ENCODE measurements at places on chromosomes 16 and 17.

DNA sequence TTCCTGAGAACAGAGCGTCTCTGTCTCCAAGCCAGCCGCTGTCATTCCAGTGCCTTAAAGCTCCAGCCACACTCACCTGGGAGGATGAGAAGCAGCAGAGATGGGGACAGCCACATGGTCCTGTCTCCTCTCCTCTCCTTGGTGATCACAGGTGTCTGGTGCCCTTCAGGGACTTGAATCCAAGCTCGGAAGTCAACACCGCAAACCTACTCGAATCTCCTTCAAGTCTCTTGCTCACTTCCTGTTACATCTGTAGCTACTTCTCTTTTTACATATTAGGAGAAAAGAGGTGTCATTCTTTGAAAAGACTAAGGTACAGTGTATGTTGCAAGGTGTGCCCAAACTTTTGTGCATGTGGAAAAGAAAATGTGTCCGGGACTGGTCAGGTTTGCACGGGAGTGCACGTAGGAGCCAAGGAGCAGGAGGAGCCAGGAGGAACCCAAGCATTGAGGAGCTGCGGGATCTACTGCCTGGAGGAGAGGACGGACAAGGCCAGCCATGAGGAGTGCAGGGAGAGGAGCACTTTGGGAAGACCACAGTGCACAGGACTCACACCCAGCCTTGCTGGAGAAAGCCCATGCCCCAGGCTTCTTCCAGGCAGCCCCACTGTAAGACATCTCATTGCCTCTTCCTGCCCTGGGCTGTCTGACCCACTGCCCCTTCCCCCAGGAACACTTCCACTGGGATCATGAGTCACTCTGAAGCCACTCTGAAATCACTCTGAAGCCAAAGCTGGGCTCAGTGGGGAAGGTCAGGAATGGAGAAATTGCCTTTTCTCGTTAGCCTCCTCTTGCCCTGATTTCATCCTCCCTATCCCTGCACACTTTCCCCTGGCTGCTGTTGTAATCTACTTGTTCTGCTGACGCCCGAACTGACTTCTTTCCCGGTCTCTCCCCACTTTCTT lies at the start of gene CD300LD:
Gene CD300LD, minus strand, starts transcription at position 197 of the 904 bp plus-strand sequence. Its CDS starts 81 bp downstream, at position 116.
- no peak for DNase-seq

GRCh38 chr16:53058441-53058840 lies 3.6 kb downstream of the CHD9 start:
- DNase-seq: no peak

GRCh38 chr16:400061-400591 lies 1.6 kb upstream of the DECR2 start:
- DNase-seq: no peak

DNA sequence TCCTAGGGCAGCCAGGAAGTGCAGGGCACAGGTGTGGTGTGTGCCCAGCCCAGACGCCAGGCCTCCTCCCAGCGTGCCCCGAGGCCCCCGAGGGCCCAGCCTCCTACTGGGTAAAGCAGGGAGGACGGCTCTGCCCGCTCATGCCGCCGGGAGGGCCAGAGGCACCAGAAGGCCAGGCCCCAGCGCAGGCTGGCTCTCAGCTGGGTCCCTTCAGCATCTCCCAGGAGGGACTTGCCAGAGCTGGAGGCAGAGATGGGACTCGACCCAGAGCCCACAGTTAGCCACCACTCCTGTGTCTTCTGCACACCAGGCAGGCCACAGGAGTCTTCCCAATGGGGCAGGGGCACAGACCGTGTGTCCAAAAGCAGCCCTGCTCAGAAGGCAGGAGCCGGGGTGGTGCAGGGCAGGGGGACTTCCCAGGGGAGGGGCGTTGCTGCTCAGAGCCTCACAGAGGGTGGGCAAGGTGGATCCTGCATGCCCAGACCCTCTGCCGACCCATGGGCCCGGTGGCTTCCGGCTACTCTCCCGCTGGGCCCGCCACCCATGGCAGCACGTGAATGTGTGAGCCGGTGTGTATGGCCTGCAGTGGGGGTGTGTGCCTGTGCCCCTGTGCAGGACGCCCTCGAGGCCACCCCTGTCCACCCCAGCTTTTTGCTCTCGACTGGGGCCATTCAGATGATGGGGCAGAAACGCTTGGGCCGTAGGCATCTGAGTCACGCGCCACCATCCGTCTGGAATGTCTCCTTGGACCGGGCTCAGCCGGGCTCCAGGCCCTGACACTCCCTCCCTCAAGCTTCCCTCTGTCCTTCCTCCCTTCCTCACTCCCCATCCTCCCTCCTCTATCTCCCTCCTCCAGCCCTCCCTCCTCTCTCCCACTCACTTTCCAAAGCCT lies 5.7 kb upstream of the ZNF469 start:
- DNase-seq: no peak

DNA sequence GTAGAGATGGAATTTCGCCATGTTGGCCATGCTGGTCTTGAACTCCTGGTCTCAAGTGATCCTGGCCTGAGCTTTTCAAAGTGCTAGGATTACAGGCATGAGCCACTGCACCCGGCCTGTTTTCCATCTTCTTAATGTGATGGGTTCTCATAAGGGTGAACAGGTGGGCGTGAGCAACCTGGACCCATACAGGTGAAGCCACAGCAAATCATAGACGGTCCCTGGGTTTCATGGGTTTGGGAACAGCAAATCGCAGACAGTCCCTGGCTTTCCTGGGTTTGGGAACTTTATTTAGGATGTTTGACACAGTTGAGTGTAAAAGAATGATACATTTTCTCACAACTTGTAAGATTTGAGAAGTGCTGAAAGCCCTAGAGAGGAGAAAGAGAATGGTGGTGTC lies 12.9 kb upstream of the MEIOB start:
- no peak for DNase-seq

GRCh38 chr16:53913920-53914319 lies 210.0 kb downstream of the FTO start:
- DNase-seq: no peak

DNA sequence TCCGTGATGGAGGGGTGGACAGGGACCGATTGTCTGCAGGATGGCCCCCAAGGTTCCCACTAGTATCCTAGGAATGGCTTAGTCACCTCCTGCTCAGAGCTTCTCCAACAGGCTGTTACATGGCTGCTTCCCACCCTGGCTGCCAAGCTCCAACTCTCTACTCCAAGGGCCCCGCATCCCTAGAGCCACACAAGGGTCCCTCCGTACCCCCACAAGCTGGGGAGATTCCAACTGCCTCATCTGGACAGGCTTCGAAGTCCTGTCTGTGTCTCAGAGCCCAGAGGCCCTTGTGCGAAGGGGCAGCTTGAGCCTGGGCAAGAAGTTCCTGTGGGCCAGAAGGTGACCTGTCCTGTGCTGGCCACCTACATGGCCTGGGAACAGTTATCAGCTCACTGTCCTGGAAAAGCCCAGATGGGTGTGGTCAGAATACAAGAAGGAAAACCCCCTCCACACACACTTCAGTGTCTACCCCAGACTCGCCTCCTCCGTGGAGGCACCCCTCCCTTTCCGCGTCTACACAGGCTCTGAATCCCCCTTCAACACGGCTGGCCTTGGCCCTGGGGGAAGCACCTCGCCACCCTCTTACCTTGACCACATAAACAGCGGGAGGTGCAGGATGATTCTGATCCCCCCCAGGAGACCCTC lies 586 bp downstream of the MEAK7 start:
- no peak for DNase-seq

GRCh38 chr17:17557796-17558195 lies 33.7 kb downstream of the PEMT start:
- no peak for DNase-seq

DNA sequence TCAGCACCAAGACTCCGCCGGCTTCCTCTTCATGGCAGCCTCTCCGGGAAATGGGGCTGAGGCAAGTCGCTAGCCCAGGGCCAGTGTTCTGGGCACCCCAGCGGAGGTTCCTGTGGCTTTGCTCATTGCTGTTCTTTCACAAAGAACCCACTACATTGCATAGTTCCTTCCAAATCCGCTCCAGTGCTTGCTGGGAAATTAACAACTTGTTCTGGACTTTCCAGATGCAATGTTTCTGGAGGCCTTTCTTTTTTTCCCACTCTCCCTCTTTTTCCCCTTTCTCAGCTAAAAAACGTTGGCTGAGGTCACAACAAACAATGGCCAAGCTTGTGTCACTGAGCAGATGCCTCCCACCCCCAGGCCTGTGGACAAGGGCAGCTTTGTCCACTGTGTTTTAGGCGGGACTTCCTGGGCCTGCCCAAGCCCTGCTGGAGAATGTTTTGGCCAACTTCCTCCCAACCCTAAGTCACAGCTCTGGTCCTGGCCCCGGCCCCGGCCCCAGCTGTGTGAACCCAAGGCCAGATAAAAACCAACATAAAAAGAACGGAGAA lies 131.5 kb upstream of the RCVRN start:
- no peak for DNase-seq

DNA sequence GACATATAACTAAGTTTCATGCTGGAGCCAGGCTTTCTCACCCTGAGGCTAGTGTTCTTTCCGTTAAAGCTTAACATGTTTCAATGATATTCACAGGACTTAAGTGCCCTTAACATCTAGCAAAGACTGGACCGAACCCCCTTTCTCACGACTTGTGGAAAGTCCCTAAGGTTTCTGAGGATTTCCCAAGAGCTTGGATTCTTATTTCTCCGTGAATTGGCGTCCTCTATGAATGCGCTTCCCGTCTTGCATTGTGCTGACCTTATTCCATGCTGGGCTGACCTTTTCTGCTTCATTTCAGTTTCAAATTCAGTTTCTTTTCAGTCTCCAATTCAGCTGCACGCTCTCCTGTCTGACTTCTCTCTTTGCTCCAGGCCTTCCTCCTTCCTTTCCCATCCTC lies 206.4 kb downstream of the HS3ST3A1 start:
- DNase-seq: no peak

DNA sequence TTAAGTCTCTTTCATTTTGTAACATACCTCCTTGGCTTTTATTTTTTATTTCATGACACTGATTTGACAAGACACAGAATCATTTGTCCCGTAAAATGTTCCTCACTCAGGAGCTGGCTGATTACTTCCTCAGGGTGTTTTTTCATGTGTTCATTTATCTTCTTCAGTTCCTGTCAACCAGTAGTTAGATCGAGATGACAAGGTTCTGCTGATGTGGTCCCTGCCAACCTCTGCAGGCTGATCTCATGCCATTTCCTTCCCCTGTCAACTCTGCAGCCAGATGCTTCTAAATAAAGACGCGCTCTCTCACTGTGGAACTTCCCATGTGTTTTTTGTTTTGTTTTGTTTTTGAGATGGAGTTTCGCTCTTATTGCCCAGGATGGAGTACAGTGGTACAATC lies 8.1 kb upstream of the CXCL16 start:
- DNase-seq: no peak

DNA sequence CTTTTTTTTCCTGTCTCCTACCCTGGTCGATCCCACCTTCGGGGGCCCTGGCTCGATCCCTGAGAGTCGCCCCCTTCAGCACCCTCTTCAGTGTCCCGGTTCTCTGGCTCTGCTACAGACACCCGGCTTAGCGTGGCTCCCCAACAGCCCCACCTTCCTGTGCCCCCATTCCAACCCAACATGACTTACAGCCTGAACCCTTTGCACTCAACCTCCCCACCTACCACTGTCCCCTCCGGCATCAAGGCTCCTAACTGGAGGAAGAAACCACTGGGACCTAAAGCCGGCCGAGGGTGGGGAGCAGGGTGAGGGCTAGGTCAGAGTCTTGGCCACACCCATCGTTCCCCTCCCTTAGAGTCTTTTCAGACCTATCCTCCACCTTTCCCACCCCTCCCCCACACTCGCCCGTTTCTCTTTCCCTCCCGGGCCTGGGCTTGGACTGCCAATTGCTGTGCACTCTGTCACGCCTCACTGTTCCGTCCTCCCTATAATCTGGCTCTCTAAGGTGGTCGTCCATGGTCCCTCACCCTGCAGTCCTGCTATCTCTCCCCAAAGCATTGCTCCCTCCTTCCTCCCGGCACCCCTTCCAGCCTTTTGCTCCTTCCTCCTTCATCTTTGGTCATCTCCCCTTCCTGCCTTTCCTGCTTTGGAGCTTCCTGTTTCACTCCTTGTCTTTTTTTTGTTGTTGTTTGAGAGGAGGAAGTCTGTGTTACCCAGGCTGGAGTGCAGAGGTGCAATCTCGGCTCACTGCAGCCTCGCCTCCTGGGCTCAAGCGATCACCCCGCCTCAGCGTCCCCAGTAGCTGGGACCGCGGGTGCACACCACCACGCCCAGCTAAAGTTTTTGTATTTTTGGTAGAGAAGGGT lies 890 bp upstream of the CLDN7 start:
- no peak for DNase-seq

- DNase-seq: no peak
Observed at GRCh38 chr16:2074071-2074470, 26.3 kb downstream of the TSC2 start.

- no peak for DNase-seq
Observed at GRCh38 chr16:88945473-88945872, 31.5 kb downstream of the CBFA2T3 start.

GRCh38 chr16:86566601-86566965 lies at the start of gene FOXC2:
TSS of gene FOXC2 (plus strand) at chr16:86566829. CDS start at chr16:86567336, 507 bp downstream.
- no peak for DNase-seq

DNA sequence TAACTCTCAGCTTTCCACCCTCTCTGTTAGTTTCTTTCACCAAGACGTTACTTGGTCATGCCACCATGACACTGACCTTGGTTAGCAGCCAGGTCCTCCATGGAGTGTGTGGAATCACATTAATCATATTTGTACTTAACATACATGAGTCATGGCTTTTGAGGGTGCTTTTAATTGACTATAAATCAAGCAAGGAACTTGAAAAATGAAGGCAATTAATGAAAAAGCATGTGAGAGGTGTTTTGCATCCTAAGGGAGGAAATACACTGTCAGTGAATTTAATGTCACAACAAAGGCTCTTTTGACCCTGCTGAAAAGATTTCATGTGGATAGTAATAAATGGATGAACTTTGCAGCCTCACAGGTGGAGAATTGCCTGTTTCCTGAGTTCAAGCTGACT lies 240.7 kb downstream of the CDH13 start:
- DNase-seq: no peak

DNA sequence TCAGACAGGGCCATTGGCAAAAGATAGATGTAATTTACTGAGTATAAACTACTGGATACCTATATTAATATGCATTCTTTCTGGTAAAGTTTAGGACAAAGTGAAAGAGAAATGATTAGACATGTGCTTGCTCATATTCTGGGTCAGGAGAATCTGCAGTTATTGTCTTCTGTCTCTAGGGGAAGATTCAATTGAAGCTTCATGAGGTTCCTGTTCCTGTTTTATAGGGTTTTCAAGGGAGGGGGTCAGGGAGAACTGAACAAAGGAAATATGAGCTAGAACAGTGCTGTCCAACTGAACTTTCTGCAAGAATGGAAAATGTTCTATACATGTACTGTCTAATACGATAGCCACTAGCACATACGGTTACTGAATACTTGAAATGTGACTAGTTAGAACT lies 59.3 kb upstream of the CORO6 start:
- DNase-seq: no peak

DNA sequence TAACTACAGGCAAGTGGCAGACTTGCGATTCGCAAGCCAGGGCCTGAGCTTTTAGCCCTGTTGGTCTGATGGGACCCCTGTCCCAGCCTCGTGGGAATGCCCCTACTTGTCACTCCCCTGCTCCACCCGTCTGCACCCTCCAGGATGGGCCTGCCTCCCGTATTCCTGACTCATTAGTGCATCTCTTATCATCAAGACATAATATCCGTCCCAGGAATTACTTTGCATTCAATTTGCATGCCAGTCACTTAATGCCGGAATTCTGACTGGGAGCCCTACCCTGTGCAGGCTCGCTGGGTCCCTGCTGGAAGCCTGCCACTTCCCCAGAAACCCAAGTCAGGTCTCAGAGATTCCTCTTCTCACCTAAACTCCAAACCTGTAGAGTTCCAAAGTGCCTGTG lies 3.3 kb downstream of the PRSS53 start:
- no peak for DNase-seq

All from activated CD8-positive, alpha-beta memory T cell treated with anti-CD3 and anti-CD28 coated beads for 4 hours (primary cell).